Sigmoid colon (tissue), 7 donors: ENCODE measurements at places on chromosomes 5 and 9. TPM values are rescaled to one million over a fixed set of nuclear protein-coding genes. Genes with fewer than 3 reads are reported as not detected.

Gene ACER2
- 3.1 TPM for total RNA-seq

Gene RANBP17
- total RNA-seq: 25.8 TPM

Gene CTXN3
- not detected for total RNA-seq

Gene GIN1
- total RNA-seq: 10.2 TPM

Gene IFNA21
- not detected for total RNA-seq
